Stimulated activated CD8-positive, alpha-beta memory T cell treated with anti-CD3 and anti-CD28 coated beads, Interleukin-7, amount 100 ng/mL, for 4 hours (primary cell): ENCODE measurements at places on chromosomes 11 and 22.

DNA sequence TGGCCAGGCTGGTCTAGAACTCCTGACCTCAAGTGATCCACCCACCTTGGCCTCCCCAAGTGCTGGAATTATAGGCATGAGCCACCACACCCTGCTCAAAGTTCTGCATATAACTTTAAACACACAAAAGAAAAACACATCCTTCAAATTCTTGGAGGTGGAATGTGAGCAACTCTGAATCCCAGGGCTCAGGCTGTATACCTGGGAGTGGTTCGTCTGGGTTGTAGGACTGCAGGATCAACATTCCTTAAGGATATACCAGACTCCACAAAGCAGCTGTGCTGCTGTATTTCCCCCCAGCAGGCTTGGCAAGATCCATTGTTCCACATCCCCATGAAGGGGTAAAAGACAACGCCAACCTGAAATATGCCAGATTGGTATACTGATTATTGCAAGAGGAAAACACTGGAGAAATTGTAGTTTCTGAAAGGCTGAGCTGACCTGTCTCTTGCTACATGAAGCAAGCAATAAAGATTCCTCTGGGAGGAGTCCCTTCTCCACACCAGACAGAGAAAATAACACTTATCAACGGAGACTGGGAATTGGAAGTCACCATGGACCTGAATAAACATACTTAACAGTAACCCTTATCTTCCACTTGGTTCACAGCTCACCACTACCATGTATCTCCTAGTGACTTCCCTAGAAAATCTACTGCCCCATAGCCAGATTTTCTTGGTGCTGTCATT lies 12.2 kb upstream of the RPS3 start:
- DNase-seq, result no peak

GRCh38 chr11:35106595-35106994 lies 32.4 kb upstream of the CD44 start:
- no peak for DNase-seq

- no peak for DNase-seq
Observed at GRCh38 chr22:35605851-35606481, 11.2 kb downstream of the MB start.

GRCh38 chr22:30434843-30435242 lies 9.3 kb downstream of the MTFP1 start:
- DNase-seq, result no peak

DNA sequence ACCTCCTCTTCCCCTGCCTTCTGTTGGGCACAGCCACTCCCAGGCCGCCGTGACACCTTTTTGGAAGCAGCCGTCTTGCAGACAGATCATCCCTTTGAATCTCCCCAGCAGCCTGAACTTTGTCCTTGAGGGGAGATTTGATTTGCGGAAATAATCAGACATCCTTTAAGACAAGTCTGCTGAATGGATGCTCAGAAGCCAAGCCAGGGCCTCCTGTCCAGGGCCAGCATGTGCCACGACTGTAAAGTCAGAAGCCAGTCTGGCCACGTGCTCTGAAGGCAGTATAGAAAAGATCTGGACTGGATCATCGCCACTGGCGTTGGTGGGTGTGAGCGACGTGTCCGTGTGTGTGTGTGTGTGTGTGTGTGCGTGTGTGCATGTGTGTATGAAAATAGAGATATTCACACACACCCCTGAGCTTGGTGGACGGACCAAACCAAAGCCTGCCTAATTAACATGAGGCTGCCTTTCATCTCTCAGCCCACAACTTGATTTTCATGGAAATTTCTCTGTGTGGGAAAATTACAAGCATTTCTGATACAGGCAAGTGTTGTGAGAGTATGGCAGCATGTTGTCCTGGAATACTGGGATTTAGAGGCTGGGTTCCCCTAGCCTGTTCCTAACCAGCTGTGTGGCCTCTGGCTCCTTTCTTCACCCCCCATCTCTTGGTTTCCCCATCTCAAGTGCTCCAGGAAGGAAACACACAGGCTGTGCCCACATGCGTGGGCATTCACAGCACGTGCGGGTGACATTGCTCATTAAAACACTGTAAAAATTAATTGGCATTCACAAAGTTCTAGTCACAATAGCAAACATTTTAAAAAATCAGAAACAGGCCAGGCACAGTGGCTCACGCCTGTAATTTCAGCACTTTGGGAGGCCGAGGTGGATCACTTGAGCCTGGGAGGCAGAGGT lies 61.8 kb upstream of the WNT7B start:
- no peak for DNase-seq

DNA sequence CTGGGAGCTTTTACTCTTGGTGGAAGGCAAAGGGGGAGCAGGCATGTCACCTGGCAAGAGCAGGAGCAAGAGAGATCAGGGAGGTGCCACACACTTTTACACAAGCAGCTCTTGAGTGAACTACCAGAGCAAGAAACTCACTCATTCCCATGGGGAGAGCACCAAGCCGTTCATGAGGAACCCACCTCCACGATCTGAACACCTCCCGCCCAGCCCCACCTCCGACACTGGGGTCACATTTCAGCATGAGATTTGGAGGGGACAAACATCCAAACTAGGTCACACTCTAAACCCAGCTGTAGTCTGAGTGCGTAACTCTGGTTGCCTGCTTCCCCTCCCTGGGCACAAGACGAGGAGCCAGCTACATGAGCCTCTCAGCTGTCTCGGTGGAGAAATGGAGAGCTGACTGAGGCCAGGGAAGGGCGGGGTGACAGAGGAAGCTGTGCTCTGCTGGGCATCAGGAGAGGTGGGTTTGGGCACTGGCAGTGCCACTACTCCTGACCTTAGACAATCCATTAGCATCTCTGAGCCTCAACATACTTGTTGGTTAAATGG lies 134.6 kb downstream of the PKNOX2 start:
- no peak for DNase-seq

- no peak for DNase-seq
Observed at GRCh38 chr22:42280836-42281235, 10.4 kb upstream of the TCF20 start.

DNA sequence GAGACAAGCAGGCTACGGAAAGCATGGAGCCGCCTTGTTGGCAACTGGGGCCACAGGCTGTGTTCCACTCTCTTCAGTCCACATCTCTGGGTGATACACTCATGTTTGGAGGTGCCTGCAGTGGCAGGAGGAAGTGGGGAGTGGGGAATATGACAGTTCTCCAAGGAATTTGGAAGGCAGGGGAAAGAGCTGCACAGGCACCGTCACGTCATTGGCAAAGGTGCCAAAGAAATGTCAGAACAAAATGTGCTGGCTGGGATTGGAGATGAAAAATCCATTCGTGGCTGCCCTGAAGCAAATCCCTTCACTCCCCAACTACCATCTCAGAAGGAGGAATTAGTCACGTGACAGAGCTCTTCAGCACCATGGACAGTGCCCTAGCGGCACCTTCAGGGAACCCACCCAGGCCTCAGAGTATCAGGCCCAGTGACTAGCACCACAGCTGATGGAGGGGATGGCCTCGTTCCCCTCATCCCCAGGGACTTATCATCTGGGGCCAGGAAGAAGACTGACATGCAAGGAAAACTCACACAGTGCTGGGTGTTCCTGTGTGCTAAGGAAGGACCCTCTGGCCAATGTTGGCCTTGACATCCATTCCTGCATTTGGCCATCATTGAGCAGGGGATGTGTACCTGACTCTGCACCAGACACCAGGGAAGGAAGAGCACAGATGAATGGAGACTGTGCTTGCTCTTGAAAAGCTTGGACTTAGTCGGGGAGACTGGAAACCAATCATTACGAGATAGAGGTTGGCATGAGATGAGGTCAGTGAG lies 48.5 kb upstream of the PRDM11 start:
- DNase-seq, result no peak

GRCh38 chr22:39623603-39624500 lies 53.3 kb downstream of the CACNA1I start:
- DNase-seq, result no peak

- peak; percentile 13 for DNase-seq
Observed at GRCh38 chr11:45110562-45110961, 35.9 kb upstream of the PRDM11 start.
